ENCODE measurements at places on chromosomes 16 and 17.

DNA sequence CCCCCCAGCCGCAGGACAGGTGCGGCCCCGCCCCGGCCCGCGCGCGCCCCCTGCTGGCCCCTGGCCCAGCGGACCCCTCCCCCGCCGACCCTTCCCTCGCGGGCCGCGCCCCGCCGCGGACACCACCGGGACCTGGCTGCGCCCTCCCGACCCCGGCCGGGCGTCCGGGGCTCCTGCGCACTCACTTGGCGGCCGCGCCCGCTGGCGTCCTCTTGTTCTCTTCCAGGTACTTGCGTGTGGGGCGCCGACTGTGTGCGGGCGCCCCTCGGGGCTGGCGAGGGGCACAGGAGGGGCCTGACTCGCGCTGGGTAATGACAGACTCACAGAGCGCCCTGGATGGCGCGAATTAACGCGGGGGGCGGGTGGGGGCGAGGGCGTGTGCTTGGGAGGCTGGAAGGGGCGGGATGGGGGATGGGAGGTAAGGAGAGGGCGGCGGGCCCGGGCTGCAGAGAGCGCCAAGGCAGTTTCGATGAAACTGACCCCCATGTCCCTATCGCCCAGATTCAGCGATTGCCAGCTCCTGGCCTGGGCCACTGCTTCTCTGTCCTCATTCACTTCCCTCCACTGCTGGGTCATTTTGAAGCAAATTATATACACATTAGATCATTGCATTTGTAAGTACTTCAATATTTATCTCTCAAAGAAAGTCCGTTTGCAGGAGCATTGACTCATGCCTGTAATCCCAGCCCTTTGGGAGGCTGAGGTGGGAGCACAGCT lies 445 bp upstream of the DBNDD1 start:
- peak; percentile 63 for DNase-seq

GRCh38 chr16:64991001-64991400 lies 130.9 kb downstream of the CDH11 start:
- DNase-seq, result no peak

DNA sequence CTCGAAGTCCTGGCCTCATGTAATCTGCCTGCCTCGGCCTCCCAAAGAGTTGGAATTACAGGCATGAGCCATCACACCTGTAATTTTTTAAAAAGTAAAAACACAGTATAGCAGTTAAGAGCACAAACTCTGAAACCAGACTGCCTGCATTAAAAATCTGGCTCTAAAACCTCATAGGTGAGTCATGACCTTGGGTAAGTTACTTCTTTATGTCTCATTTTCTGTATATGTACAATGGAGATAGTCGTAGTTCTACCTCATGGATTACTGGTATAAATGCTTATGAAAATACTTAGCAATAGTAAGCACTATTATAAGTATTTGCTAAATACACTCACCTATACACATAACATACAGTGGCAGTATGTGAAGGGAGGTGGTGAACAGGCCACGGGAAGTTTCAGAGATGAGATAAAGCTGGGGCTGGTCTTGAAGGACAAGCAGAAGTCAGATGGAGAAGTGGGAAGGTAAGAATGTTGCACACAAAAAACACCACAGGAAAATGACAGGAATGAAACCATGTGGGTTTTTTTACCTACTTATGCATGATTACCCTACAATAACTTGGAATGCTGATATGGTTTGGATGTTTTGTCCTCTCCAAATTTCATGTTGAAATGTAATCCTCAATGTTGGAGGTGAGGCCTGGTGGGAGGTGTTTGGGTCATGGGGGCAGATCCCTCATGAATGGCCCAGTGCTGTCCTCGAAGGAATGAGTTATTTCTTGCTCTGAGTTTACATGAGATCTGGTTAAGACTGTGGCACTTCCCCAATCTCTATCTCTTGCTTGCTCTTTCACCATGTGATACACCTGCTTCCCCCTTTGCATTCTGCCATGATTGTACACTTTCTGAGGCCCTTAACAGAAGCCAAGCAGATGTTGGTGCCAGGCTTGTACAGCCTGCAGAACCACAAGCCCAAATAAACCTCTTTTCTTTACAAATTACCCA lies 33.9 kb downstream of the ZNF652 start:
- DNase-seq, result no peak

GRCh38 chr17:17118399-17118798 lies 76.1 kb downstream of the MPRIP start:
- no peak for DNase-seq

DNA sequence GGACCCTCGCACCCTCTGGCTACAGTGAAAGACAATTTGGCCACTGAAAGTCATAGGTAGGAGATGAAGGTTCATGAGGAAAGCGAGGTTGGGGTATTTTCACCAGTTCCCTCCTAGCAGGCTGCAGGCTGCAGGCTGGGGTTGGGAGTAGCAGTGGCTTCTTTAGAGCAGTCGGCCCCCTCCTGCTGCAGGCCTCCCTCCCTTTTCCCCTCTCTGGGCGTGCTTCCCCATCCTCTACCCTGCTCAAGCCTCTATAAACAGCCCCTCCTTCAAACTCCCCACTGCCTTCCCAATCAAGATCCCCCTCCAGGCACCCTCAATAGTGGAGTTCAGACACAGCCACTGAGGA lies 41.8 kb downstream of the GAS7 start:
- no peak for DNase-seq

DNA sequence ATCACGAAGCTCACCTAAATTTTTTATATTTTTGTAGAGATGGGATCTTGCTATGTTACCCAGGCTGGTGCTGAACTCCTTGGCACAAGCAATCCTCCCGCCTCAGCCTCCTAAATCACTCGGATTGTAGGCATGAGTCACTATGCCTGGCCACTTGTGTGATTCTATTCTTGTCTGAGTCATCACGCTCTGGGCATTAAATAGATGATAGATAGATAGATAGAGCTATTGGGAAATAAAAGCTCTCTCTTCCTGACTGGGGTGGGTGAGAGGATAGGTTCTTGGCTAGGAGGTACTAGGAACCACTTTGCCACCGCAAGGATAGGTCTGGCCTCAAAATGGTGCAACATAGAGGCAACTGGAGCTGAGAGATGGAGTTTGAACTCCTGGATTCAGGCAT lies 21.4 kb upstream of the CACNG3 start:
- no peak for DNase-seq

DNA sequence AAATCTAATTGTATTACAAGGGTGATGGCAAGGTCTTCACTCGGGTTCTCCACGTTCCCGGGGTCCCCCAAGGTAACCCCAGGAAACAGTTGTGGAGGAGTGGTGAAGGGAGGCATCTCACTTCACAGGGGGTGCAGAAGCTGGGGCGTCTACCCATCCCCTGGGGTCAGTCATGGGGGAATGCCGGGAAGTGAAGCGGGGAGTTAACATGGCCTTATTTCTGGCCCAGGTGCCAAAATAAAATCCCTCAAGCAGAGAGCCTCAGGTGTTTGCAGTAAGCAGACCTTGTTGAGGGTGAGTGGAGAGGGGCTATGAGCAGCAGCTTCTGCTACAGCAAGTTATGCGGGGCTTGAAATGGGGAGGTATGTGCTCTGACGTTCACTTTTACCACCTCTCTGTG lies 9.0 kb upstream of the ATP2C2 start:
- no peak for DNase-seq

DNA sequence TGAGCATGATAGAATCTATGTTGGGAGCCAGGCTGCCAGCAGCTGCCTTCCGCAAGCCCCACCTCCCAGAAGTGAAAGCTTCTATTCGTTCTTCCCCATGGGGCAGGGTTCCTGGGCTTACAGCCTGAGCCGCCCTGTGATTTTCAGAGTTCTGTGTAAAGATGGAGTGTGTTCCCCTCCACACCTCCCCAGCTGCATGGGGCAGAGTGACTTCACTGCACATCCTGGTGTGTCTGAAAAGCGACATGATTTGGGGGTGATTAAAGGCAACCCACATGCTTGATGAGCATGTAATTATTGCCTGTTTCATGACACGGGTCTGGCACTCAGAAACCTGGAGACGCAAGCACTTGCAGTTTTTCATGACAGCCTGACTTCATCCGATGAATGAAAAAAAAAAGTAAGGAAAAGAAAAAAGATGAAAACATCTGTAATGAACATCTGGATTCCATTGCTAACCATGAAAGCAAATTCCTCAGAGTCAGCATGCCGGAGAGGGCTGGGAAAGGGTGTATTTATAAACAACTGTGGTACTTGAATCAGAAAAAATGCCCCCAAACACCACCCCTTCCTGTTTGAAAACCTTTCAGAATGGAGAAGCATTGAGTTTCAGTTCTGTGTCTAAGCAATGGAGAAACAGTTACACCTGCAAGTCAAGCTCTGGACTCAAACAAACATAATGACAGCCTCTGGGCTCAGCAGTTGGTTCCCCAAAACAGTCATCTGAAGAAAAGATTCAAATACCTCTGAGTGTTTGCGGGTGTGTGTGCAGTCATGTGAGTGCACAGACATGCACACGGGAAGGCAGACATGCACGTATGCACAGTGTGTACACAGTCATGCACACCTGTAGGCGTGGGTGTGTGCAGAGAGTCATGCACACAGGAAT lies 266.0 kb downstream of the ENGASE start:
- no peak for DNase-seq

DNA sequence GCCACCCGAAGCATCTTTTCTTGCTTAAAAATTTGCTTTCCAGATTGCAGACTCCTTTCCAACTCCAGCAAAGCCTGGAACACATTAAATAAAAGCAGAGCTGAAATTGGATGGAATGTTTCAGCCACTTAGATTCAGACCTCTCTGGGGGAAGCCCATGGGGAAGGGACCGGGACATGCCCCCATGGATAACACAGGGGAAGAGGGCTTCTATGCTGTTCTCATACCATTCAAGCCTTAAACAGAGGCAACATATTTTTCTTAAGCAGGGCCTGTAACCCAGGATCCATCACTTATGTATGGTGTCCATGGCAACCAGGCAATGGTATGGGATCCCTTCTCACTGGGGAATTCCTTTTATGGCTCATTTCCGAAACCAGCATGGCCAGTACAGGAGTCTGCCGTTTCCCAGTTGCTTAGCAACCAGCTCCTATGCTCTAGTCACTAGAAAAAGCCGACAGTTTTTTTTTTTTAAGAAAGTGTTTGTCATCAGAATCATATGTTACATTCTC lies 62.0 kb upstream of the MARCHF10 start:
- DNase-seq, result no peak

DNA sequence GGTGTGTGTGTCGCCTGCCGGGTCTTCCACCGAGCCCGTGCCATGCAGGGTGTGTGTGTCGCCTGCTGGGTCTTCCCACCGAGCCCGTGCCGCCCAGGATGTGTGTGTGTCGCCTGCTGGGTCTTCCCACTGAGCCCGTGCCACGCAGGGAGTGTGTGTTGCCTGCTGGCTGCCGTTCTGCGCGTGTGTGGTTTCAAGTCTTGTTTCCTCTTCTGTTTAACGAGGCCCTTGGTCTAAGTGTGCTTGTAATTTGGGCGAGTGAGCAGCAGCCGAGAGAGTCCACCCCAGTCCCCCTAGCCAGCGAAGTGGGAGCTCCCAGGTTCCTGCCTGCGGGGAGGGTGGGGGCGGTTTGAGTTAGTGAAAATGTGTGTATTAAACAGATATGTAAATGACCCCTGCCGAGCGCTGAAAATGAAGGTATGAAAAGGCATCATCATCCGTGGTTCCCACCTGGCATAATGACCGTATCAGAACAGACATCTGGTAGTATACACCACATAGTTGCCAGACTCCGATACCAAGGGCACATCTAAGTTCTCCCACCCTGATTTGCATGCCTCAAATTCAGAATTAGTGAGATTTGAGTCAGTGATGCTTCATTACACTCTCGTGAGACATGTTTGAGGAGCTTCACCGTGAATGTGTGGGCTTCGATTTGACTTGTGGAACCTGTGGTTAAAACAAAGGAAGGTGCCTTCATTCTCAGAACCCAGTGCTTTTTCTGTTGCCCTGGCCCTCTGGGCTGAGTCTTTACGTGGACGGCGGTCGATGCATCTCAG lies 114.5 kb upstream of the CHMP6 start:
- DNase-seq, result no peak

GRCh38 chr17:32998887-32999228 lies 7.2 kb downstream of the SPACA3 start:
- no peak for DNase-seq

- DNase-seq, result no peak
Observed at GRCh38 chr16:50679676-50680555, 1.2 kb downstream of the SNX20 start.

GRCh38 chr17:4174556-4174955 lies 31.6 kb downstream of the CYB5D2 start:
- no peak for DNase-seq

- no peak for DNase-seq
Observed at GRCh38 chr17:14205992-14206461, 30.6 kb downstream of the CDRT15 start.

DNA sequence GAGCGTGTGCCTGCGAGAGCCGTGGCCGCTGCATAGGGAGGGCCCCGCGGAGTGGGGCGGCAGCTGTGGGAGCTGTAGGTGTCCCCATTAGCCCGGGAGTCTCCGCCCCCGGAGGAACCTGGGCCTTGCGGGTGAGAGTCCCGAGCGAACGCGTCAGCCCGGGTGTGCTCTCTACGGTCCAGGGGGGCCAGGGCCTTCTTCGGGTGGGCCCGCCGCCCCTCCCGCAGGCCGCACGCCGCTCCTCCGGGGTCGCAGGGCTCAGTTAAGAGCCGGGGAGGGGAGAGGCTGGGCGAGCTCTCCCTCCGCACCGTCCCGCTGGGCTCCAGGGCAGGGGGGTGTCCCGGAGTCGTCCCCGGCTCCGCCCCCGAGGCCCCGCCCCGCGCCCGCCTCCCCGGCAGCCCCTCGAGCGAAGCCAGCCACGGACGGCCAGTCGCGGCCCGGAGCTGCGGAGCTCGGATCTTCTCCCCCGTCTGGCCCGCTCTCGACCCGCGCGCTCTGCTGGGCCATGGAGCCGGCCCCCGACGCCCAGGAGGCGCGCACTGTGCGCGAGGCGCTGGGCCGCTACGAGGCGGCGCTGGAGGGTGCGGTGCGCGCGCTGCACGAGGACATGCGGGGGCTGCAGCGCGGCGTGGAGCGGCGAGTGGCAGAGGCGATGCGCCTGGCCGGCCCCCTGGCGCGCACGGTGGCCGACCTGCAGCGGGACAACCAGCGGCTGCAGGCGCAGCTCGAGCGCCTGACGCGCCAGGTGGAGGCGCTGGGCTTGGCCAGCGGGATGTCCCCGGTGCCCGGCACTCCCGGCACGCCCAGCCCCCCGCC lies at the start of gene SMTNL2:
SMTNL2 (plus strand) TSS at position 429 of the 816 bp plus-strand sequence; CDS start at position 506, 77 bp downstream.
- no peak for DNase-seq

- peak; percentile 85 for DNase-seq
Observed at GRCh38 chr17:3890082-3890877, 2.6 kb downstream of the CAMKK1 start.

- DNase-seq, result no peak
Observed at GRCh38 chr17:47235506-47235905, 18.1 kb upstream of the ITGB3 start.

- no peak for DNase-seq
Observed at GRCh38 chr17:41563607-41564170, 8.2 kb downstream of the KRT9 start.

DNA sequence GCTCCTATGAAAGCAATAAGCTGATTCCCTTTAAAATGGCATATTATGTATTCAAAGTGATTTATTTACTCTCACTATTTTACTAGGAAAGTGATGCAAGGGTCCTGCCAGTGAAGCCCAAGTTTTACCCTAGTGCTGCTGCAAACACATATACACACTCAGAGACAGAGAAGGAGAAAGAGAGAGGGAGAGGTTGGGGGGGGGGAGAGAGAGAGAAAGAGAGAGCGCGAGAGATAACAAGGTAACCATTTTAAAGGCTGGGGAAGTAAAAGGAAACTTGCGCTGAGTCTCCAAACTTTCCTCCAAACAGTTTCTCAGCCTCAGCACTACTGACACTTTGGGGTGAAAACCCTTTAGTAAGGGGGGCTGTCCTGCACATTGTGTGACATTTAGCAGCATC lies 5.9 kb downstream of the USP31 start:
- no peak for DNase-seq

GRCh38 chr16:49488740-49489525 lies 115.3 kb downstream of the C16orf78 start:
- DNase-seq, result no peak

GRCh38 chr16:24382762-24383407 lies 126.8 kb downstream of the CACNG3 start:
- DNase-seq, result no peak

Measured in SHP77 (cell line).